NCI-H2081 treated with DMSO at 0.1 percent for 48 hours (cell line): ENCODE measurements at places on chromosomes 5 and 9.

- DNase-seq: no peak
Measured at GRCh38 chr5:170747357-170747756, 36.2 kb upstream of the GABRP start.

- no peak for DNase-seq
Measured at GRCh38 chr9:136723989-136724388, 11.6 kb downstream of the DIPK1B start.

DNA sequence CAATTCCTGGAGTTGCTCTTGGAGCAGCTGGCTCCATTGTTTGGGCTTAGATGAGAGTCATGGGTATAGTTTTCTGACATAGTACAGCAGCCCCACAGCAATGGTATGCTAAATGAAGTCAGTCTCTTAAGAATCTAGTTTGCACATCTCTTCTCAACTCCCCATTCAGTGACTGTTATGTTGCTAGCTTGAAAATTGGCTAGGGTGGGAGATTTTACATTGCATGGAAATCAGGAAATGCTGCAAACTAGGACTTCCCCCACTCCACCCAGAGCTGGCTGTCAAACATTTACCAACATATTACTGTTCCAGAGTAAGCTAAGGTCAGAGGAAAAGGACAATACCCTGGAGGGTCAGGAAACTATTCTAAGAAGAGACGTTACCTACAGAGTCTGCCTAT is 17.6 kb upstream of the FCHO2 start:
- DNase-seq: no peak

- DNase-seq: no peak
Measured at GRCh38 chr5:107301999-107302398, 368.7 kb downstream of the EFNA5 start.

DNA sequence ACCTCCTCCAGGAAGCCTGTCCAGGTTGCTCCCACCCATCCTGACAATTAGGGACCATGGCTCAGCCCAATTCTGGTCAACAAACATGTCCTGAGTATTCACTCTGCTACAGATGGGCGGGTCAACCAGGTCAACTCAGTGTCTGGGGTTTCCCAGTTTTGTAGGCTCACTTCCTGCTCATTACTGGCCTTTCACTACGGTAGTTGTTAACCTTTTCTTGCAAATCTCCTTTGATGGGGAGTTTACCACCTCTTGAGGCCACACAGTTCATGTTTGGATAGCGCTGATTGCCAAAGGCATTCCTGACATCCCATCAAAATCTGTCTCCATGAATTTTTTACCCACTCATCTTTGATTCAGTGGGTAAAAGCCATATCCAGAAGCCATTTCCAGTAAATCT is 13.8 kb downstream of the TMEM8B start:
- no peak for DNase-seq

GRCh38 chr9:133470427-133470924 is 8.4 kb downstream of the SLC2A6 start:
- no peak for DNase-seq

- no peak for DNase-seq
Measured at GRCh38 chr9:83013867-83014605, 48.9 kb downstream of the RASEF start.

GRCh38 chr5:131644822-131645221 is 9.8 kb upstream of the RAPGEF6 start:
- DNase-seq: no peak

GRCh38 chr5:134626369-134627014 is 6.1 kb downstream of the SAR1B start:
- DNase-seq: no peak

- DNase-seq: no peak
Measured at GRCh38 chr9:106277966-106278365, 583.6 kb downstream of the TMEM38B start.

GRCh38 chr5:945691-946551 is 53.2 kb downstream of the TRIP13 start:
- DNase-seq: no peak

GRCh38 chr9:96567203-96567700 is 52.4 kb downstream of the CDC14B start:
- no peak for DNase-seq

- no peak for DNase-seq
Measured at GRCh38 chr5:180640861-180641565, 8.4 kb downstream of the FLT4 start.

DNA sequence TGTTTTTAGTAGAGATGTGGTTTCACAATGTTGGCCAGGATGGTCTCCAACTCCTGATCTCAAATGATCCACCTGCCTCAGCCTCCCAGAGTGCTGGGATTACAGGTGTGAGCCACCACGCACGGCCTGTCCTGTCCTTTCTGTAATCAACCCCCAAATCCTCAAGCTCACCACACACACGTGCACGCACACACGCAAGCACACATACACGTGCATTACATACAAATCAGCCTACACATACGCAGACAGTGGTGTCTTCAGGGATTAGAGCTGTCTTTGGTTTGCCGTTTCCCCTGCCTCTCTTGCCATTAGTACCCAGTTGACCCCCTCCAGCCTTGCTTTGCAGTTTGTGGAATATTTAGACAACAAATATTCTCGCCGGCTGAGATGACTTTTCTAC is 6.5 kb downstream of the GLT6D1 start:
- DNase-seq: no peak

DNA sequence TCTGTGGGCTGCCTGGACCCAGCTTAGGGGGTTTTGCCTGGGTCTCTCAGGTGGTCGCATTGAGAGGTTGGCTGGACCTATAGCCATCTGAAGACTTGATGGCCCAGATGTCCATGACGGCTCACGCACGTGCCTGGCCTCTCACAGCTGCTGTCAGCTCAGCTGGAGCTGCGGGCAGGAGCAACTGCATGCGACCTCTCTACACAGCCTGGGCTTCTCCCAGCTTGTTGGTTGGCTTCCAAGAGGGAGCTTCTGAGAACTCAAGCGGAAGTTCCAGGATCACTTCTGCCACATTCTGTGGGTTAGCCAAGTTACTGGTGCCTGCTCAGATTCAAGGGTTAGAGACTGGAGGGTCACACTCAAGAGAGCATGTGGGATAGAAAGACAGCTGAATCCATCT is 99.2 kb downstream of the DAPK1 start:
- DNase-seq: no peak

- DNase-seq: no peak
Measured at GRCh38 chr9:136571531-136571930, 25.7 kb upstream of the NOTCH1 start.

- DNase-seq: no peak
Measured at GRCh38 chr5:6781716-6782115, 68.5 kb downstream of the TENT4A start.

GRCh38 chr5:24714746-24715145 is 70.0 kb upstream of the CDH10 start:
- DNase-seq: no peak

DNA sequence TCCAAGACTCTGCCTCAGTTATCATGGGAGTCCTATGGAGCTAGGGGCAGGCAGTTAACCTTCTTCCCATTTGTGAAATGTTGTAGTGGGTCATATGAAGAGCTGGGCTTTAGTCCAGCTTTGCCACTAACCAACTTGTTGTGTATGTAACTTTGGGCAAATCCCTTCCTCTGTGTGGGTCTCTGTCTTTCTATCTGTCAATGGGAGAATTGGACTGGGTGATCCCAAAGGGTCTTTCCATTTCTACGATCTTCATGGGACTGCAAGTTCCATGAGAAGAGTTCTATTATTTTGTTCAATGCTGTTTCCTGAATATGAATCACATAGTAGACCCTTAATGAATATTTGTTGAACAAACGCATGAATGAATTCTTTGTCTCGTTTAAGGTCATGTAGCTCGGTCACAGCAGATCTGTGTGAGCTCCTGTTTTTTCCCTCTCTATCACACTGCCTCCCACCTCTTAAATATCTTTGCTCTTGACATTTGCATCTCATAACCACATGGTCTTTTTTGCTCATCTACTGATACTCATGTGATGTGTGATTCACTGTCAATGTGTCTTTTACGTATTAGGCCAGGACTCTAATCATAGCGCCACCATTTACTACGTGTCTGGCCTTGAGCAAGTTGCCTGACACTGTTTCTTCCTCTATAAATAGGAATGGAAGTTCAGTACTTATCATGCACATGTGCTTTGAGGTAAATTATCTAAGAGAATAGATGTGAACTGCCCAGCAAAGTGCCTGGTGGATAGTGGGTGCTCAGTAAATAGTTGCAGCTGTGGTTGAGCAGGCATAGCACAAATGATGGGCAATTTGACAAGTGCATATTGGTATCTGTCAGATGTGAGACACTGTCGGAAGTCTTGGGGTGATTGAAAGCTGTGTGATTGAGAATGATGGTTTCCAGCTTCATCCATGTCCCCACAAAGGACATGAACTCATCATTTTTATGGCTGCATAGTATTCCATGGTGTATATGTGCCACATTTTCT is 37.4 kb downstream of the PTTG1 start:
- DNase-seq: no peak

- DNase-seq: no peak
Measured at GRCh38 chr5:140794595-140795258, at the start of gene PCDHA2. PCDHA2 (plus strand) TSS chr5:140794852.

DNA sequence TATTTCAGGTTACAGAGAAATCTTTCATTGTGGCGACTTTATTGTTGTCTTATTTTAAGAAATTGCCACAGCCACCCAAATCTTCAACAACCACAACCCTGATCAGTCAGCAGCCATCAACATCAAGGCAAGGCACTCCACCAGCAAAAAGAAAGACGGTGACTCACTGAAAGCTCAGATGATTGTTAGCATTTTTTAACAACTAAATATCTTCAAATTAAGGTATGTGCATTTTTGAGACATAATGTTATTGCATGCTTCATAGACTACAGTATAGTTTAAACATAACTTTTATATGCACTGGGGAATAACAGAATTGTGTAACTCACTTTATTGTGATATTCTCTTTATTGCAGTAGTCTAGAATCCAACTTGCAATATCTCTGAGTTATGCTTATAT is 263.4 kb downstream of the TMEM232 start:
- no peak for DNase-seq

DNA sequence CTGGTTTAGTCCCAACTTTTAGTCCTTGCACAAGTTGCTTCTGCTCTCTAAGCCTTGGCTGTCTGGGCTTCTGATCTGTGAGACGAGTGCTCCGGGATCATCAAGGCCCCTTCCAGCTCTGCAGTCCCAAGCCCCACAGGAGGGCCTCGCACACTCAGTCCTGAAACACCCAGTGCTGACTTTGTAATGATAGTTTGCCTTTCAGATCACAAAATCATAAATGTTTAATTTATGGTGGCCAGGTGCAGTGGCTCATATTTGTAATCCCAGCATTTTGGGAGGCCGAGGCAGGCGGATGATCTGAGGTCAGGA is 95.9 kb upstream of the SLC25A48 start:
- DNase-seq: no peak

- DNase-seq: no peak
Measured at GRCh38 chr9:112752334-112753125, 2.0 kb downstream of the SNX30 start.

DNA sequence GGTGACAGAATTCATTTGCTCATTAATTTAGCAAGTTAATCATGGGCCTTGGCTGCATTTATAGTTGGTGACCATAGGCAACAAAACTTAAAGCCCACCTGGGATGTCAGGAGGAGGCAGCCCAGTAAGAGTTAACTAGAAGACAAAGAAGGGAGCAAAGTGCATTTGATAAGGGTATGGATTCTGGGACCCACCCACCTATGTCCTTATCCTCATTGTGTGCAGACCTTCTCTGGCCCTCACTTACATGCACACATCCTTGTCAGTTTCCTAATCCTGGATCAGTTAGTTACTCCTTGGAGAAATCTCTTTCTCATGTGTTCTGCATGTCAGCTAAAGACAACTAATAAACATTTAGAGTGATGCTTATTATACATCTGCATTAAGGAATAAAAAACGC is 24.6 kb downstream of the MEF2C start:
- no peak for DNase-seq

- DNase-seq: no peak
Measured at GRCh38 chr9:101094686-101095085, 66.2 kb downstream of the PLPPR1 start.

- no peak for DNase-seq
Measured at GRCh38 chr5:174324680-174325079, 279.2 kb downstream of the NSG2 start.

DNA sequence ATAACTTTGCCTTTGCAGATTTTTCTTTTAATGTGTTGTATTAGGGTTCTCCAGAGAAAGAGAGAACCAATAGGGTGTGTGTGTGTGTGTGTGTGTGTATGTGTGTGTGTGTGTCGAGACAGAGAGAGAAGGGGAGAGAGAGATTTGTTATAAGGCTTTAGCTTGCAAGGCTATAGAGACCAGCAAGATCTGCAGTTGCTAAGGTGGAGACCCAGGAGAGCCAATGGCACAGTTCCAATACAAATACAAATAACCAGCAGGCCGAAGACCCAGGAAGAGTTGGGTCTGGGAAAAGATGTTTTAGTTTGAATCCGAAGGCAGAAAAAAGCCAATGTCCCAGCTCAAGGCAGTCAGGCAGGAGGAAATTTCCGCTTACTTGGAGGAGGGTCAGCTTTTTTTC is 23.0 kb downstream of the TMOD1 start:
- DNase-seq: no peak
